ENCODE measurements at places on chromosomes 12 and 14.

- no peak for DNase-seq
Observed at GRCh38 chr14:37422319-37422718, 172.7 kb downstream of the FOXA1 start.

DNA sequence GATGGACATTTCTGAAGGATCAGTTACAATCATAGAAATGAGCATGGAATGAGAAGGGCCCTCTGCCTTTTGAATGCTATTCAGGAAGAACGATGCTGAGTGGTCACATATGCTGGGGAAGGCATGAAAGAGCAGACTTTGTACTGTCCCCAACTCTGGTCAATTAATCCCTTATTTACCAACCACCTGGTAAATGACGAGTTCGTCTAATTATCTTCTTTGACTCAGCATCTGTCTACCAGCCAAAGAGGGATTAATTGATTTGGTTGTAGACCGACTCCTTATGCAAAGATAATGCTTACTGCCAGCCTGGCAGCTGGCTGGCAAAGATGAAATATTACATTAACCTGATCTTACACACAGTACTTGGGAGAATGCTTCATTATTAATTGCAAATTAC lies 152.2 kb downstream of the CHST11 start:
- DNase-seq: no peak

DNA sequence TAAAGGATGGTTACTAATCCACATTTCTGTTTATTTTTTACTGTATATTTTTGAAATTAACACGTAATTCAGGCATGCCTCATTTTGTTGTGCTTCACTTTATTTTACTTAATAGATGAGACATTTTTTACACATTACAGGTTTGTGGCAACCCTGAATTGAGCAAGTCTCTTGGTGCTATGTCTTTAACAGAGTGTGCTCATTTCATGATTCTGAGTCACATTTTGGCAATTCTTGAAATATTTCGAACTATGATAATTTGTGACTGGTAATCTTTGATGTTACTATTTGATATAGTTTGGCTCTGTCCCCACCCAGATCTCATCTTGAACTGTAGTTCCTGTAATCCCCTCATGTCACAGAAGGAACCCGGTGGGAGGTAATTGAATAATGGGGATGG lies 1120.5 kb upstream of the FLRT2 start:
- DNase-seq: no peak

DNA sequence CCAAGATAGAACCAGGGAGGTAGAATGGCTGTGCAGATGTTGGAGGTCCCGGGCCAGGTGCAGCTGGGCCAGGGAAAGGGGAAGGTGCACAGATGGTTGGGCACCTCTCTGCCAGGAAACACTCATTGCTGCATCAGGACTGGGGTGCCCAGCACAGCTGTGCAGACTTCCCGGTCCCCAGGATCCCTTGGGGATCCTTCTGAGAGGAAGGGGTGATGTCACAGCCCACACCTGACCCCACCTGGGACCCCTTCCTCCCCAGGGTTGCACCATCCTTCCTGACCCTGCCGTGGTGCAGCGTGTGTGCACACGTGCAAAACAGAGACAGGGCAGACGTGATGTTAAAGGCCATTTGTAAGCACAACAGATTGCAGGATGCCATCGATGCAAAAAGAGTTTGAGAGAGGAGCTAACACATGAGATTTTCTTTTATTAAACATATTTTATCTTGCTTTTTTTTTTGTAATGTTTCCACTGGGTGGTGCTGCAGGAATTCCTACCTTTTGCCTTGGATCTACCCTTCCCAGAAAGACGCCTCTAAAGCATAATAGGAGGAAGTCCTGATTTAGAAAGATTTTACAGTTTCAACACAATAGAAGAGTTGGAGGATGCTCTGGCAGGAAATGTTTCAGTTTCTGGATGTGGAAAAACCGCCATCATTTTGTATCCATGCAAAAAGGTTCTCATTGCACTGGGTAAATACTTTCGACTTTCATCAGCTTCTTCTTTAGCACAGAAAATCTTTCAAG lies 14.8 kb downstream of the ELK3 start:
- no peak for DNase-seq

- no peak for DNase-seq
Observed at GRCh38 chr12:47737936-47738594, 12.8 kb upstream of the ENDOU start.

DNA sequence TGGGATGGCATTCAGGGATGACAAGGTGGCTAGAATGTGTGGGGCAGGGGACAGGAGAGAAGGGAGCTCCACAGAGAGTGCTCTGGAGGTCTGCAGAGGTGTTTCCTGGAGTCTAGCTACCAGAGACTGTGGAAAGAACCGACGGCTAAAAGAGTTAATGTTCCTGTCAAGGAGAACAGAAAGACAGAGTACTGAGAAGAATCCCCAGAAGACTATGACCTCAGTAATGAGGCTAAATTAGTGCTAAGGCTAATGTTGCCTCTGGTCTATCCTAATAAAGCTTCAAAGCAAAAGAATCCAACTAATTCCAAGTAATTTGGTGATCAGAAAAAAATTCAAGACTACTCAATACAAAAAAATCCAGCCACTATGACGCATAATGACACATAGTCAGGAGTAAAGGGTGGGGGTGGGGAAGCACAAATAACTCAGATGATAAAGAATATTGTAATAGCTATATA lies 44.7 kb downstream of the FERMT2 start:
- DNase-seq: no peak

- DNase-seq: no peak
Observed at GRCh38 chr14:104794631-104794992, 936 bp downstream of the AKT1 start.

GRCh38 chr12:53145383-53146260 lies 34.9 kb upstream of the ZNF740 start:
- DNase-seq: no peak

DNA sequence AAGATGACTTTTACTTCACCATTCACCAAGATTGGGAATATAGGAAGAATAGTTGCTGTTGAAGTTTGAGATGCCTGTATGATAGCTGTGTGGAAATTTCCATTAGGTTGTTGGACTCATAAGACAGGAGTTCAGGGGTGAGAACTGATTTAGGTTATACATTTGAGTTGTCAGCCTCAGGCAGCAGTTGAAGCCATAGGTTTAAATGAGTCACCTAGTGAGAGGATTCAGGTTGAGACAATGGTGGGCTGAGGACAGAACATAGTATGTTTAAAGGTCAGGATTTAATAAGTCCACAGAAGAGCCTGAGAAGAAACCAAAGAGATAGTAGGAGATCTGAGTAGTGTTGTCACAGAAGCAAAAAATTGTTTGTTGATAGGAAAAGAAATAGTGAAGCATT lies 63.6 kb upstream of the MON2 start:
- DNase-seq: no peak

DNA sequence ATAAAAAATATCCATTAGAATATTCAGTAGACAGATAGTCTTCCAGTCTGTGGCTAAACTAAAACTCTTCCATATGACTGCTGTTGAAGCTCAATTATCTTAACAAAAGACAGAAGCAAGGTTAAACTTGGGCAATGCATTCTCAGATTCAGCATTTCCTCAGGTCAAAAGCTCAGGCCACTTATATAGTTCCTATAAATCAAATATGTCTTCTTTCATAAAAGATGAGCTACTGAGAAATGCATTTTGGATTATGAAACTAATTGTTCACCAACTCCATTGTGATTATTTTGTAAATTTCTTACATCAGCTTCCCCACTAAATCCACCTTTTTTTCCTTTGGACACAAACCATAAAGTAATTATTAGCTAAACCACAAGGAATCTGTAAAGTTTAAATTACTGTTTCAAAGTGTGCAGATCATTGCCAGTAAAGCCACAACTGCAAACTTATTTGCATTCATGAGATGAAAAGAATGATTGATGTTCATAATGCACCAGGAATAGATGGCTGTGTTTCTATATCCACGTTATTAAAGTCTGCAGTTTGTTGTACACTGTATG lies 224.4 kb downstream of the FBXL14 start:
- DNase-seq: no peak

GRCh38 chr14:74649167-74649566 lies 37.1 kb upstream of the LTBP2 start:
- no peak for DNase-seq

DNA sequence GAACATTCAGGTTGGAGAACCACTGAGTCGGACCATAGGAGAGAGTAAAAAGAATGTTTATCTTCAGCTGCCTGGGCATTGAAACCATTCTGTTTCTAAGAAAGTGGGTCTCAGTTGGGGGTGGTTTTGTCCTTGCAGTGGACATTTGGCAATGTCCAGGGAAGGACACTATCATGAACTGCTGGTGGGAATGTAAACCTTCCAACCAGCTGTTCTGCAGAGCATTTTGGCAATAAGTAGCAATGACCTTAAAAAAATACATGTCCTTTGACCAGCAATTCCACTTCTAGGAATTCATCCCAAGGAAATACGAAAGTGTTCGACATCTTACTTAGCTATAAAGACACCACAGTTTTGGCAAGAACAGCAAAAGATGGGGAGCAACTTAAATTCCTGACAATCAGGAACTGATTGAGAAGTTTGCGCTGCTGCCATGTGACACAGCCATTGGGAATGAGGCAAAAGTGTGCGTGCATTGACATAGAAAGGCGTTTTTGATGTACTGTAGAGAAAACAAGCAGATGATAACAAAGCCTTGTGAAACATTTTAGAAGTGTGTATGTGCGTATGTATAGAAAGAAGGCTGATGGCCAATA lies 82.9 kb upstream of the MAP1LC3B2 start:
- no peak for DNase-seq

DNA sequence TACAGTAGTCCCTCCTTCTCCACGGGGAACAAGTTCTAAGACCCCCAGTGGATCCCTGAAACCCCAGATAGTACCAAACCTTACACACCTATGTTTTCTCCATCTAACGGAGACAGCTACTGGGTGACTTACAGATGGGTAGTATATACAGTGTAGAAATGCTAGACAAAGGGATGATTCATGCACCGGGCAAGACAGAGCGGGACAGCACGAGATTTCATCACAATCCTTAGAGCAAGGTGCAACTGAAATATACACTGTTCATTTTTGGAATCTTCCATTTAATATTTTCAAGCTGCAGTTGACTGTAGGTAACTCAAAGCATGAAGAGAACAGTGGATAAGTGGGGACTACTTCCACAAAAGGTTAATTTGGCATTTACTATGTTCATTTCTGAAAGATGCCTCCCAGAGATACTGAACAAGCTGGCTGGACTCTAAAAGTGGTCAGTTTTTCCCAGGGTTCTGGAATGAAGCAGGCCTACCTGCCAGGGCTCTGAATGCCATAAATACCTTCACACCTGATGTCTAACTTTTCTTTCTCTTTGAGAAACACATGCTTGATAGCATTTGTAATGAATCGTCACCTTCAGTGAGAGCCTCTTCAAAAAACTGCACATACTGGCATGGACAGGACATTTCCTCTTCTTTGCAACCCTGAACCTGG lies 127.7 kb upstream of the FOXN3 start:
- peak; percentile 41 for DNase-seq

DNA sequence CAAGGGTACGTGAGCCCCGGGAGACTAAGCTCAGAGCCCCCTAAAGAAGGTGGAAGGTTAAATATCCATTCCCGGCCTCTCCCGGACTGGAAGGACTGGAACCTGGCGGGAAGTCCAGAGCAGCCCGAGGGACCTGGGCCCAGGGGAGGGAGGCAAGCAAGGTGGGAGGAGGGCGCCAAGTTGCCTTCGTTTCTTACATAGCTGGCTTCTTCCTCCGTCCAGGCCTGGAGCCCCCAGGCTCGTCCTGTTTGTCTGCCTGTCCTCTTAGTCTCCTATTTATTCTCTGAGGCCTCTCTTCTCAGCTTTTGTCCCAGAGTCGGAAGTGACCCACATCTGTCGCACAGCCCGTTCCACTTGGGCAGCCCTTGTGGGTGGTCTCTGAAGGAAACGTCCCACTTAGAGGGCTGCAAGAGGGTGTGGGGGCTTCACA lies 745 bp downstream of the PCK2 start:
- peak; percentile 62 for DNase-seq

GRCh38 chr12:11941606-11942337 lies 129.0 kb upstream of the BCL2L14 start:
- no peak for DNase-seq

DNA sequence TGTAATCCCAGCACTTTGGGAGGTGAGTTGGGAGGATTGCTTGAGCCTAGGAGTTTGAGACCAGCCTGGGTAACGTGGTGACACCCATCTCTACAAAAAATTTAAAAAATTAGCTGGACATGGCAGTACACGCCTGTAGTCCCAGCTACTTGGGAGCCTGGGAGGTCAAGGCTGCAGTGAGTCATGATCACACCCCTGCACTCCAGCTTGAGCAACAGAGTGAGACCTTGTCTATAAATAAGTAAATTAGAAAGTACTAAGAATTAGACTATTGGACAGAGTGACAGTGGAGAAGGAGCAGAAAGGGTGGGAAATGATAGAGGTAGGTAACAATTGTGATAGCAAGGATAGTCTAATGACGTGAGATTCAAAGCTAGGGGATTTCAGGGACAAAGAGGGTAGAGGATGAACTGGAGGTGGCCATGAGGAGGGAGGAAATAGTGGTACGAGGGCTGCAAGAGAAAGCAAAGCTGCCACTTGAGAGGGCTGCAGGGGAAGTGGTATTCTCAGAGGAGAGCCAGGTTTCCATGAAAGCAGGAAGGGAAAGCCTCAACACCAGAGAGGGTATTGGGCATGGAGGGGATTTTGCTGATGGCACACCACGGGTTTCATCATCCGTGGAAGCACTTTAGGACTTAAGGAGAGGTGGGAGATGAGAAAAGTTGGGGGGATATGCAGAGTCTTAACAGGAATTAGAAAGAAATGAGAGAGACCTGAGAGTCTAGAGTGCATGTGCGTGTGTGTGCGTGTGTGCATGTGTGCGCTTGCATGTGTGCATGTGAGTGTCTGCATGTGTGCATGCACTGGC lies 85.6 kb downstream of the SYNE2 start:
- no peak for DNase-seq

DNA sequence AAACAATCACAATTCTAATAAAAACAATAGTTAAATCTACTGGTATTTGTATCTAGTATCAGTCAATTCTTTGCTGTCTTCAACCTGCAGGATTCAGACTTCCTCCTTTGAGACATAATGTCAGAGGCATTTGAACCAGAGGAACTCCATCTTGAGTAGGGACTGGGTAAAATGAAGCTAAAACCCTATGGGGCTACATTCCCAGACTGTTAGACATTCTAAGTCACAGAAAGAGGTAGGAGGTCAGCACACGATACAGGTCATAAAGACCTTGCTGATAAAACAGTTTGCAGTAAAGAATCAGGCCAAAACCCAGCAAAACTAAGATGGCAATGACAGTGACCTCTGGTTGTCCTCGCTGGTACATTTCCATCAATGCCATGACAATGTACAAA lies 48.2 kb upstream of the MAP3K9 start:
- no peak for DNase-seq

GRCh38 chr12:47993491-47993890 lies 10.8 kb downstream of the COL2A1 start:
- DNase-seq: no peak

GRCh38 chr12:108712165-108712924 lies 19.0 kb downstream of the CORO1C start:
- DNase-seq: peak; percentile 12

Measured in stimulated activated effector memory CD8-positive, alpha-beta T cell treated with anti-CD3 and anti-CD28 coated beads, Interleukin-12 subunit alpha, Interleukin-12 subunit beta, amount 100 ng/mL, for 72 hours (primary cell).